ENCODE measurements at places on chromosomes 2 and 18.

- DNase-seq: no peak
These were observed 12.3 kb upstream of the TEX51 start for GRCh38 chr2:126886211-126886915.

- no peak for DNase-seq
These were observed 45.3 kb downstream of the COMMD1 start for GRCh38 chr2:61950571-61951315.

- DNase-seq: no peak
These were observed 69.5 kb downstream of the ZBTB7C start for GRCh38 chr18:48339692-48340091.

DNA sequence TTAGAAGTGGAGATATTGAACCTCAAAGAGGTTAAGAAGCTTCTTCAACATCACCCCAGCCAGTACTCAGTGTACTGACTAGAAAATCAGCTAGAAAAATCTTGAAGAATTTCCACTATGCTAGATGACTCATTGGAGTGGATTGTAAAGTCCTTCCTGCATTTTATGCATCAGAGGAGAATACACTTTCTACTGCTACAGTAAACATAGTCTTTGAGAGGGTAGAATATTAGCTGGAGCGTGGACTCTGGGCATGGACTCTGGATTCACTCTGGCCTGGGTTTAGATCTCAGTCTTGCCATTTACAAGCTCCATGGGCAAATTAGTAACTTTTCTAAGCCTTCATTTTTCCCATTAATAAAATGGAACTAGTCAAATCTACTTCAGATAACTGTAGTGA is 215.9 kb downstream of the IRS1 start:
- no peak for DNase-seq

GRCh38 chr2:235300368-235301201 is 193.3 kb upstream of the AGAP1 start:
- no peak for DNase-seq

DNA sequence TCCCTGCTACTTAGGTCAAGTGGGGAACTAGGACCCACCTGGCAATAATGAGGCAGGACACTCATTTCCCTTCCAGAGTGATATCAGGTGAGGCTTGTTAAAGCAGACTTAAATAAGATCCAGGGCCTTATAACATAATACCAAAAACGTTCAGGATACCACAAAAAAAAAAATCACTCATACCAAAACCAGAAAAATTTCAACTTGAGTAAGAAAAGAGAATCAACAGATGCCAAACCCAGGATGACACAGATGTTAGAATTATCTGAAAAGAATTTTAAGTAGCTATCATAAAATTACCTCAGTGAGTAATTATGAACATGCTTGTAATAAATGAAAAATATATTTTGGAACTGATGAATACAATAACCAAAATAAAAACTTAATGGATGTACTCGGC is 255.6 kb upstream of the OSR1 start:
- DNase-seq: no peak

- DNase-seq: no peak
These were observed 7.5 kb downstream of the SH3RF3 start for GRCh38 chr2:109136542-109136941.

DNA sequence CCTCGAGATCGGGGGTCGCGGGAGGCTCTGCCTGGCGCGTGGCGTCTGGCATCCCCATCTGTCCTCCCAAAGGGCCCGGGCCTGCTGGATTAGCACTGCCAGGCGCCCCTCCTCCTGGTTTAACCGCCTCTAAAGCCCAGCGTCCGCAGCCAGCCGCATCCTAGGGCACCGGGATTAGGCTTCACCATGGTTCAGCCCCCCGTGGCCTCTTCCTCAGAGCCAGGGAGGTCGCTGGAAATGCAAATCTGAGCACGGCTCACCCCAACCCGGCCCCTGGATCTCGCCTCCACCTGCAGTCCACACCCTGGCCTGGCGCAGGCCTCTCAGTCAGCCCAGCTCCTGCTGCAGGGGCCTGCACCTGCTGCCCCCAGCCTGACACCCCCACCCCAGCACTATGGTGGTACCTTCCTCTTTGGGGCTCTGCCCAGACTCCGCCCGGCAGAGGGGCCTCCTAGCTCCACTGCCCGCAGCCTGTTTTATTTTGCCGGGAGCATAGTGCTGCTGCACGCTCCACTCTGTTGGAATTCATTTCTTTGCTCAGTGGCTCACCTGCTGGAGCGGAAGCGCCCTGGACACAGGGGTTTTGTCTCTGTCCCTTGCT is 13.2 kb downstream of the PRELID3A start:
- DNase-seq: no peak

- DNase-seq: no peak
These were observed 188.7 kb downstream of the MBD5 start for GRCh38 chr2:148209603-148210002.

DNA sequence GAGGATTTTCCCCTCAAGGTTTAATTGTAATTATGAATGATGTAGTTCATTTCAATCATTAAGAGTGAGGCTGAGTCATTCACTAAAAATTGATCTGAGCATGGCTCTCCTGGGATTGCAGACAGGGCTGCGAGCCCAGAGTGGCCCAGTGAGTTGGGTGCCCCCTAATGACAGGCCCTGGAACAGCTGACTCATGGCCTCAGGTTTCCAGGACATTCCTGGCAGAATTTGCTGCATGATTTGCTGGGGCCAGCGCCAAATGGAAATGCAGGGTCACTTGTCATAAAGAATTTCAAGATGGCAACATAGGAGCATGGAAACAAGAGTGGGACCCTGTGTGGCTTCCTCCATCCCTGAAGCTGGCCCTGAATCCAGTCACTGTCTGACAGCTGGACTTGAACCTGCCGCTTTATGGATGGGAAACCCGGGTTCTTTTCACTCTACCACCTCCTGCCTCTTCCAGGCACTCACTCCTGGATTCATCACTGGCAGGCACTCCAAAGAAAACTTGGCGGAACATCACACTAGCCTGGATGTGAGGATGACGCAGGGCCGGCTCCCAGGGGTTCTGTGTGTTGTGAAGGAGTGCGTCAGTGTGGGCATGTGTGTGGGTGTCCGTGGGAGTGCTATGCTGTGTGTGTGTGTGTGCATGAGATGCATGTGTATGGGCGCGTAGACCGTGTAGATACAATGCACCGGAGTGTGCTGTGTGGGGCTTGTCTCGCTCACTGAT is 15.2 kb downstream of the OTOF start:
- DNase-seq: no peak

GRCh38 chr2:58019229-58019628 is 27.4 kb upstream of the VRK2 start:
- no peak for DNase-seq

GRCh38 chr2:174205562-174205961 is 42.8 kb downstream of the OLA1 start:
- no peak for DNase-seq

DNA sequence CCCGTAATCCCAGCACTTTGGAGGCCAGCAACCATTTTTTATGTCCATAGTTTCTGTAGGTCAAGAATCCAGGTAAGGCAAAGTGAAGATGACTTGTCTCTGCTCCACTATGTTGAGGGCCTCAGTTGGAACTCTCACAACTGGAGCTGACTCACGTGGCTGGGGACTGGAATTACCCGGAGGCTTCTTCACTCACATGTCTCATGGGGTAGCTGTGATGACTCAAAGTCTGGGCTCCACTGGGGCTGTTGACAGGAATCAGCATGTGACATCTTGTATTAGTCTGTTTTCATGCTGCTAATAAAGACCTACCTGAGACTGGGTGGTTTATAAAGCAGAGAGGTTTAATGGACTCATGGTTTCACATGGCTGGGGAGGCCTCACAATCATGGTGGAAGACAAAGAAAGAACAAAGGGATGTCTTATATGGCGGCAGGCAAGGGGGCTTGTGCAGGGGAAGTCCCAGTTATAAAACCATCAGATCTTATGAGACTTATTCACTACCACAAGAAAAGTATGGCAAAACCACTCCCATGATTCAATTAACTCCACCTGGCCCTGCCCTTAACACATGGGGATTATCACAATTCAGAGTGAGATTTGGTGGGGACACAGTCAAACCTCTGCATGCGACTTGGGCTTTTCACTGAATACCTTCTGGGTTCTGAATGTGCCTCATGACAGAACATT is 7.8 kb upstream of the PPP1R1C start:
- no peak for DNase-seq

DNA sequence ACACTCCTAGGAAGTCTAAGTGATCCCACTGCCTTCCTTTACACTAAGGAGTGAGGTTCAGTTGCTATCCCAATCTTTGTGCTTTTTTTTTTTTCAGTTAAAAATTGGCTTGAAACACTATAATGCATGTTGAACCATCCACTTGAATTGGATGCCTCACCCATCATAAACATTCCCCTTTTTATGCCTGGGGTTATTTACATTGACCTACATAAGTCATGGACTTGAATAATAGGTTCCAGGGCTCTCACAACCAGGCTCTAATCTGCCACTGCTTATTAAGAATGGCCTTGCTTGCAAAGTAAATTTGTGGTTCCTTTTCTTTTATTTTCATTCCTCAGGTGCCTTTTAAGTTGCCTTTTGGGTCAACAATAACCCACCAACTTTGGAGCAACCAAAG is 236.1 kb upstream of the MEIS1 start:
- DNase-seq: no peak

GRCh38 chr2:10678225-10678624 is 11.6 kb downstream of the NOL10 start:
- no peak for DNase-seq

DNA sequence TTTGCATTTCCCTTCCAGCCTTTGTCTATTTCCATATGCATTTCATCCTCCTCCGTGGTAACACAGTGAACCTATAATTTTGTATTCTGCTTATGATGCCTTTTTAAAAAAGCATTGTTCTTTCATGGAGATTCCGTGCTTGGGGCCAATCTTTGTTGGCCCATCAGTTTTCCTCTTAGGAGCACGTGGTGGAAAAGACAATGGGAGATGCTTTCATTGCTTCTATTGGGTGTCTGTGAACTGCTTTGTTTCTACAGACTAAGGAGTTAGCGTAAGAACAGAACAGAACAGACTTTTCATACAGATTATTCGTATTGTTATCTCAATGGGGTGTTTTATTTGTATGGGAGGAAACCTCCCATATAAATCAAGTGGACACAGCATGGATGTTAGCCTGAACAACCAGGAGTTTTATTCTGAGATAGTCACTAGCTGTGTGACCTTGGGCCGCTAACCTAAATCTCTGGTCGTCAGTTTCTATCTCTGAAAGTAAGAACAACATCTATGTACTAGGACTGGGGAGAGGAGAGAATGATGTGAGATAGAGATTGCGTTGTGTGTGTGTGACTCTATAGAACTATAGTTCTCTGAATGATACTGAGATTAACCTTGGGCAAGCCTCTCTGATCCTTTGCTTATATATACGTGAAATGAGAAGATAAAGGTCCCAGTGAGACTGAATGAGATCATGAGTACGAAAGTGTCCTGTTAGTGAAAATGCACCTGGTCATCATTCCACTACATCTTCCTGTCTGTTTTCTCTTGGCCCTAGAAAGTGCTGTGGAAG is 22.9 kb upstream of the YWHAQ start:
- no peak for DNase-seq

DNA sequence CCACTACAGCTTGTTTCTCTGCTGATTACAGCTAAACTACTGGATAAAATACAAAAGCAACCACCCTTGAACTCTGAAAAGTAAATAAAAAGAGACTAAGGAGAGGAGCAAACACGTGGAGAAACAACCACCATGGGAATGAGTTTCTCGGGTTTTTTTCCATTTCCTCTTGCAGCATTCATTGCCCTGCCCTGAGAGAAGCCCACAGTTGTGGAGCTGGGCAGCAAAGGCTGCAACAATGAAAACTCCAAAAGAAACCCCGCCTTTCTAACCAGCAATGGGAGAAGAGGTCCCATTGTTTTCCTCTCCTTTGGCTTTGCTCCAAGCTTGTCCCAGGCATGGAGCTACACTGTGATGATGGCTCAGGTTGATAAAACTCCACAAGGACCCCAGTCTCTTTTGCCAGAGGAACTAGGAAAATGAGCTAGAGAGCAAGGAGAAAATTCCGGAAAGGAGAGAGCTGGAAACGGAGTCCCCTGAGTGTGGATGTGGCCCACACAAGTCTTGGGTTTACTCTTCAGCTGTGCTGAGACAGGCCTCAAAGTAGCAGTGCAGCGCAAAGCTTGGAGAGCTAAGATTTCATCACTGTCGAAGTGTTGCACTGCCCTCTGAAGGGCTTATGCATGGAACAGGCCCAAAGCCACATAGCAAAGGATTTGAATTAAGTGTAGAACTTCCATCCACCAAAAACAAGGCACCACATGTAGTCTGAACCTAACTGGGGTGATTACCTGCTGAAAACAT is 20.9 kb downstream of the NAPG start:
- no peak for DNase-seq

GRCh38 chr18:63319383-63320122 is at the start of gene BCL2:
Gene BCL2 (minus strand): TSS chr18:63319769.
- DNase-seq: peak; percentile 75

DNA sequence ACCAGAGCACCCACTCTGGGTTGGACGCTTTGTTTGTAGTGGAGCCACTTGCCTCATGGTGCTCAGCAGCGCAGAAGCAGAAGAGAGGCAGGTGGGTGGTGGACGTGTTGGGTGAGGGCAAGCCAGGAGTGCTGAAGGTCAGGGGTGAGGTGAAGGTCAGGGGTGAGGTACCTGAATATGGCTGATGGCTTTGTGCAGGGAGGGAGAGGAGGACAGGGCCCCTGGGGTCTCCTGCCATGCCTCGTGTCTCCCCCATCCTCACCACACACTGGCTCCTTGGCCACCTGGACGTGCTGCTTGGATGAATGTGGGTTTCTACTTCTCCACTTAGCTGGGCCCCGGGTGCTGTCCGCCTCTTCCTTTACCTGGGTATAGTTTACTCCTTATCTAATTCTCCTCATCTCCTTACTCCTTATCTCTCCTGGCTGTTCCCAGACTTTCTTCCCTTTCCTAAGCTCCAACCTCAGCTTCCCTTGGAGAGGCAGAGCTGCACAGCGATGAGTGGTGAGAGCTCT is 68.1 kb downstream of the DYSF start:
- no peak for DNase-seq

- no peak for DNase-seq
These were observed 3.5 kb downstream of the RALB start for GRCh38 chr2:120255986-120256650.

DNA sequence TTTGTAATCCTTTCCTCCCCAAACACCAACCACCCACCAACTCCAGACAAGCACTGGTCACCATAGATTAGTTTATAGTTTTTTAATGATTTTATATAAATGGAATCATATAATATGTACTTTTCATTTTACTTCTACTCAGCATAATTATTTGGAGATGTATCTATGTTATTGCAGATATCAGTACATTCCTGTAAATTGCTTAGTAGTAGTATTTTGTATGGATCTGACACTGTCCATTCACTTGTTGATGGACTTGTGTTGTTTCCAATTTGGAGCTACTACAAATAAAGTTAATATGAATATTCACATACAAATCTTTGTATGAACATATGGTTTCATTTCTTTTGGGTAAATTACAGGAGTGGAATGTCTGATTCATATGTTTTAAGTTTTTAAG is 31.0 kb downstream of the ZC3H15 start:
- DNase-seq: no peak

Data from stimulated activated CD8-positive, alpha-beta memory T cell treated with anti-CD3 and anti-CD28 coated beads, Interleukin-15, amount 100 ng/mL, for 4 hours (primary cell).